ENCODE measurements at places on chromosomes 7 and 10. TPM values are rescaled to one million over a fixed set of nuclear protein-coding genes. Genes with fewer than 3 reads are reported as not detected.

DNA sequence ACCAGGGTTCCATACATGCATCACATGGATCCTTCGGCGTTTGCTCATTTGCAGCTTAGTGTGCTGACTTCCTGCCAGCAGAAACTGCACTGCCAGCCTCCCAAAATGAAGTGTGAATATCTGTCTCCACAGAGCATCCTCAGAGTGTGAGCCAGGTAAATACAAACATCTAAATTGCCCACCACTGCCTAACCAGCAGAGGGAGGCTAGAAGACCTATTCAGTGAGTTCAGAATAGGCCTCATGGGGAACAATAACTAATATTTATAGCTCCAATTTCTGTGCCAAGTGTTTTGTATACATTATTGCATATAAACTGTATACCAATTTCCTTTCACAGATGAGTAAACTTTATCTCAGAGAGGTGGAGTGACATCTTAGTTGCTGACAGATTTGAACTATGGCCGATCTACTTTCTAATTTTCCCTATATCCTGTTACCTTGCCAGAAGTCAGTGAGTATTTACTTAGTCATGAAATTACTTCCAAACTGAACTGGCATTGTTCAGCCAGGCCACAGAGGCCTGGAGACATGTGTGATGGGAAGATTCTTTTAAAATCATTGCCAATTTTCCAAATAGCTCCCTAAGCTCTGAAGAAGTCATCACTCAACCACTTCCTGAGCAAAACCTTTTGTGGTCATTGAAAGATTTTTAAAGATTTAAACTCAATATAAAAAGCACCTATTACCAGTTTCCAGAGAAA is 926.5 kb upstream of the GHITM start:
- peaks cover 10% of the 10 kb centered on the region for H3K4me1 ChIP-seq
- DNase-seq, result no peak
- no peak overlapping the region for H3K27ac ChIP-seq
- H3K4me3 ChIP-seq, result no peak overlapping the region

GRCh38 chr7:91280604-91281003 is 16.4 kb downstream of the FZD1 start:
- H3K4me1 ChIP-seq, result peaks cover 13% of the 10 kb centered on the region
- no peak for DNase-seq
- H3K36me3 ChIP-seq, result no peaks in the 10 kb centered on the region
- H3K27me3 ChIP-seq, result peaks cover 30% of the 10 kb centered on the region
- no peak overlapping the region for H3K27ac ChIP-seq

GRCh38 chr10:46075869-46076268 is 29.8 kb upstream of the MSMB start:
- H3K4me3 ChIP-seq, result no peak overlapping the region
- no peaks in the 10 kb centered on the region for H3K36me3 ChIP-seq
- H3K4me1 ChIP-seq, result no peaks in the 10 kb centered on the region
- DNase-seq, result no peak

- peaks cover 44% of the 10 kb centered on the region for H3K36me3 ChIP-seq
- H3K27ac ChIP-seq, result peak overlapping the region; percentile 44
- H3K27me3 ChIP-seq, result no peaks in the 10 kb centered on the region
- peak; percentile 55 for DNase-seq
- no peak overlapping the region for H3K4me3 ChIP-seq
Observed at GRCh38 chr7:151243408-151244195, 4.9 kb downstream of the SMARCD3 start.

DNA sequence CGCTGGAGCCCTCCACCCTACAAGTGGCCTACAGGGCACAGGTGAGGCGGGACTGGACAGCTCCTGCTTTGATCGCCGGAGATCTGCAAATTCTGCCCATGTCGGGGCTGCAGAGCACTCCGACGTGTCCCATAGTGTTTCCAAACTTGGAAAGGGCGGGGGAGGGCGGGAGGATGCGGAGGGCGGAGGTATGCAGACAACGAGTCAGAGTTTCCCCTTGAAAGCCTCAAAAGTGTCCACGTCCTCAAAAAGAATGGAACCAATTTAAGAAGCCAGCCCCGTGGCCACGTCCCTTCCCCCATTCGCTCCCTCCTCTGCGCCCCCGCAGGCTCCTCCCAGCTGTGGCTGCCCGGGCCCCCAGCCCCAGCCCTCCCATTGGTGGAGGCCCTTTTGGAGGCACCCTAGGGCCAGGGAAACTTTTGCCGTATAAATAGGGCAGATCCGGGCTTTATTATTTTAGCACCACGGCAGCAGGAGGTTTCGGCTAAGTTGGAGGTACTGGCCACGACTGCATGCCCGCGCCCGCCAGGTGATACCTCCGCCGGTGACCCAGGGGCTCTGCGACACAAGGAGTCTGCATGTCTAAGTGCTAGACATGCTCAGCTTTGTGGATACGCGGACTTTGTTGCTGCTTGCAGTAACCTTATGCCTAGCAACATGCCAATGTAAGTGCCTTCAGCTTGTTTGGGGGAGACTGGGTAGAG is at the start of gene COL1A2:
Gene COL1A2 (plus strand): TSS at position 459 of the 704 bp plus-strand sequence. CDS start 137 bp downstream, at position 596.
- H3K27ac ChIP-seq, result peak within 1 kb of the TSS; percentile 67
- peak; percentile 90 for DNase-seq
- peak within 1 kb of the TSS; percentile 72 for H3K4me3 ChIP-seq
- peaks cover 10% of the 10 kb centered on the region for H3K4me1 ChIP-seq

GRCh38 chr7:143892527-143893300 is 9.3 kb downstream of the TCAF1 start:
- H3K27ac ChIP-seq, result no peak overlapping the region
- DNase-seq, result peak; percentile 61
- no peaks in the 10 kb centered on the region for H3K4me1 ChIP-seq
- no peaks in the 10 kb centered on the region for H3K27me3 ChIP-seq
- peak overlapping the region; percentile 5 for H3K4me3 ChIP-seq

DNA sequence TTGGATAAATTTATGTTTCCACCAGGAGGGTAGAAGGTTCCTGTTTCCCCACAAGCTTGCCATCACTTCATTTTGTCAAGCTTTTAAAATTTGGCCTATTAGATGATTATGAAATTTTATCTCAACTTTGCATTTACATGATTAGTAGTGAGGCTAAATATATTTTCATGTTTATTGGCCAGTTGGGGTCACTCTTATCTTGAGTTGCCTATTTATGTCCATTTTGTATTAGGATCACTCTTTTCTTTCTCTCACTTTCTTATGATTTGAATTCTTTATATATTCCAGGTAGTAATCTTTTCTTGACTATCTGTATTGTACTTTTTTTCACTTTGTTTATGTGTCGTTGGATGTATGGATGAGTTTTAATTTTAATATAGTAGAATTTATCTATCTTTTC is 218.6 kb upstream of the SLC26A5 start:
- H3K4me1 ChIP-seq, result peaks cover 11% of the 10 kb centered on the region
- H3K36me3 ChIP-seq, result no peaks in the 10 kb centered on the region
- no peaks in the 10 kb centered on the region for H3K27me3 ChIP-seq
- no peak overlapping the region for H3K4me3 ChIP-seq
- no peak overlapping the region for H3K27ac ChIP-seq

DNA sequence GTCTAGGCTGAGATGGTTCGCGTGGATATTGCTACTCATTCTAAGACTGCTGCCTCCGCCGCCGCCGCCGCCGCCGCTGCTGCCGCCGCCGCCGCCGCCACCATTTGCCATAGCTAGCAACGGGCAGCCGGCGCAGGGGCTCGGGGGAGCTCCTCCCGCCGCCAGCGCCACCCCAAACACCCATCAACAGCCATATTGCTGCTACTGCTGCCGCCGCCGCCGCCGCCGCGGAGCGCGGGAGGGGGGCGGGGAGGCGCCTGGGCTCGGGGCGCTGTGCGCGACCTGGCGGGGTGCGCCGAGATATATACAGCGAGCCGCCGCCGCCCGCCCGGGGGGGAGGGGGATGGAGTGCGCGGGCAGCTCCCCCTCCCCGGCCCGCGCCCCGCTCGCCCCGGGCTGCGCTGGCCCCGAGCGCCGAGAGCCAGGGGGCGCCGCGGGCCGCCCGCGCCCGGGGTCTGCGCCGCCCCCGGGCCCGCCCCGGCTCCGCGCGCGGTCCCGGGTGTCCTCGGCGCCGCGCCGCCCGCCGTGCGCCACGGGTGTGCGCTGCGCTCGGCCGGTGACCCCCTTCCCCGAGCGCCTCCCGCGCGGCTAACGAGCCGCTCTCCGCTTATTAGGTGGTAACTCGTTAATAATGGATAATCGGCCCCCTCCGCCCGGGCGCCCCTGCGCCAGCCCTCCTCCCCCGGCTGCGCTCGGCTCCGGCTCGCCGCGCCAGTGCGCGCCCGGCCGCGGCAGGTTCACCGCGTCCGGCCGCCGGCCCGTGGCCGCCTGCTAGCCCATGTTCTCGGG is at the start of gene KCNMA1:
Gene KCNMA1 (minus strand): TSS at position 277 of the 789 bp plus-strand sequence.
- no peaks in the 10 kb centered on the region for H3K4me1 ChIP-seq
- peaks cover 84% of the 10 kb centered on the region for H3K27me3 ChIP-seq

Gene DENND10
- total RNA-seq, result 91.2 TPM

Gene PON1
- 0.48 TPM for total RNA-seq

DNA sequence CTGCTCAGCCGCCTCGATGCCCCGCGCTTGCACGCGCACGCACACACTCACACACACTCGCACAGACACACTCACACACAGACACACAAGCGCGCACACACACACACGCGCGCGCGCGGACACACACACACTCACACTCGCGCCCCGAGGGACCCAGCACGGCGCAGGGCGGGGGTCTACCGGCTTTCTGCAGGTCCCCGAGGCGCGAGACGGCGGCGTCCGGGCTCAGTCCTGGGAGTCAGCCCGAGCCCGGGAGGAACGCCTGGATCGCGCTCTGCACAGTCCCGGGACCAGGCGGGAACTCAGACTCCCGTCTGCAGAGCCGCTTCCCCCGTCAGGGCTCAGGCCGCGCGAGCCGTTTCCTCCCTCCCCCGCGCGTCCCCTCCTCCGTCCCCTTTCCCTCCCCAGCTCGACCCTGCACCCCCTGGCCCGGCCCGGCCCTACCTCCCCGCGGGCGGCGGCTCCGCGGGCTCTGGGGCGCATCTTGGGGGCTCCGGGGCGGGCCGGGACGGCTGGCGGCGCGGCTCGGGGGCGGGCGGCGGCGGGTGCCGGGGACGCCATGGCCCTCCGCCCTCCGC is 464 bp downstream of the DENND2A start:
- peak; percentile 78 for DNase-seq
- H3K27me3 ChIP-seq, result peaks cover 12% of the 10 kb centered on the region
- peak overlapping the region; percentile 86 for H3K4me3 ChIP-seq
- peaks cover 7% of the 10 kb centered on the region for H3K4me1 ChIP-seq
- no peaks in the 10 kb centered on the region for H3K36me3 ChIP-seq

Gene LAMB1
- 219 TPM for total RNA-seq

Gene ARHGEF35
- 9.5 TPM for total RNA-seq

- no peaks in the 10 kb centered on the region for H3K27me3 ChIP-seq
- H3K36me3 ChIP-seq, result peaks cover 61% of the 10 kb centered on the region
- peaks cover 42% of the 10 kb centered on the region for H3K4me1 ChIP-seq
- no peak for DNase-seq
- no peak overlapping the region for H3K27ac ChIP-seq
Observed at GRCh38 chr7:70701991-70702390, 430.0 kb upstream of the GALNT17 start.

DNA sequence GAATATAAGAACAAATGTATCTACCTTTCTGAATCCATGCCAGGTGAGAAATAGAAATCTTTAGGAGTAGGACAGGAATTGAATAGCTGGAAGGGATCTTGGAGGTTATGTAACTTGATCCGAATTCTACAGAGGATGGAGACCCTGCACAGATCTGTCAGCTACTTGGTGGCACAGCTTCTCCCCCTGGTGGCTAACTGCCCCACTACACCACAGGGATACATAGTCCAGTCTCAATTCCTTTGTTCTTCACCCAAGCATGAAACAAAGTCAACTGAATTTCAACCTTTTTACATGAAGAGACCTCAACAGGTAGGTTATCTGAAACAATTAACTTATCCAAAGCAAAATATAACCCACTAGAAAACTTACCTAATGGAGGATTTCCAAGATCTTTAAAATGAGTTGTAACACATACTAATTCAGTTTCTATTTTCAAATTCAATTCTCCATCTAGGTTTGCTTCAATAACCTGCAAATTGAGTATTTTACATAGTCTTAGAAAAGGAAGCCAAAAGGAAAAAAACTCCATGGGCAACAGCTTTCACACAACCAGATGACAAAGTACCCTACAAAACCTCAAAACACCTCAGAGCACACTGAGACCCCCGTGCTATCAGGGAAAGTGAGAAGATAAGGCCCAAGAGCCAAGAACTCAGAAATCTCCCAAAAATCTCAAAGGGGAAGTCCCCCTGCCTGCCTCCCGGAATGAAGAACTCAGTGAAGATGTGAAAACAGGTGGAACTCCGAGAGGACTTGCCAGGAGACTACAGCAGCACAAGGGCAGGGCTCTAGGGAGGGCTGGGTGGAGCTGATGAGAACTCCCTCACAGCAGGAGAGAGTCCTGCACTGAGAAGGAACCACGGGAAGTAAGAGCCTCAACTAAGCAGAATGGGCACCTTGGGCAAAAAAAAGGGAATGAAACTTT is 10.3 kb downstream of the HUS1 start:
- H3K4me1 ChIP-seq, result no peaks in the 10 kb centered on the region
- no peaks in the 10 kb centered on the region for H3K27me3 ChIP-seq
- no peak overlapping the region for H3K4me3 ChIP-seq
- H3K27ac ChIP-seq, result no peak overlapping the region

- DNase-seq, result no peak
- H3K4me3 ChIP-seq, result no peak overlapping the region
- no peaks in the 10 kb centered on the region for H3K4me1 ChIP-seq
- H3K36me3 ChIP-seq, result no peaks in the 10 kb centered on the region
- H3K27me3 ChIP-seq, result no peaks in the 10 kb centered on the region
Observed at GRCh38 chr7:34022626-34023025, 117.3 kb downstream of the BMPER start.

DNA sequence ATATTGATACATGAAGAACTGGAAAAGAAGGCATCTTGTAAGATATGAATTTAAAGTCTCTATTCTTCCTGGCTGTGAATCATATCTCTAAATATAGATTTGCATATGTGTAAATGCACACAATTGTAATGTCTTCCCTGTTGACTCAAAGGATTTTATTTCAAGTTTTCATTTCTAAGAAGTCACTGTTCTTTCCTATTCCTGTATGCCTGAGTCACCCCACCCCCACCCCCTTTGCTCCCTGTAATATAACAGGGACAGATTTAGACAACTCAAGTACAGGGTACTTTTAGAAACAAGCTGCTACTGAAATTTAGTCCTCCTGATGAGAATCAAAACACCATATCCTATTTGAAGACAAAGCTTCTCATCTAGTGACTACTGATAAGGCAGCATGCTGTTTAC is 43.0 kb upstream of the HECTD2 start:
- no peak overlapping the region for H3K27ac ChIP-seq
- DNase-seq, result no peak
- no peak overlapping the region for H3K4me3 ChIP-seq
- no peaks in the 10 kb centered on the region for H3K27me3 ChIP-seq

Gene SHLD2
- total RNA-seq, result 34.9 TPM

Gene LIPN
- not detected for total RNA-seq

DNA sequence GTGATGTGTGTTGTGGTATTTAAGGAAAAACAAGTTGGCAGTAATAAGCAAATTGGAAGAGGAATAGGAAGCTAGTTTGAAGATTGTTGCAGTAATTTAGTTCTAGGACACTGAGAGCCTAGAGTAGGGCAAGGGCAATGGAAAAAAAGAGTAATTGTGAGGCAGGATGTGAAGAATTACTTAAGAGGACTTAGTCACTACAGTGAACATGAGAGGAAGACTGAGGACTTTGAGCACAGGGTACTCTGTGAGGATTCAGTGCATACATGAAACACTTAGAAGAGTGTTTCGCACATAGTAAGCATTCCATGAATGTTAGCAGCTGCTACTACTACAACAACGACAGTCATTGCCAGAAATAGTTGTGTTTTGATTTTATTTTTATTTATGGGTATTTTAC is 30.9 kb upstream of the DKK1 start:
- no peaks in the 10 kb centered on the region for H3K4me1 ChIP-seq
- no peaks in the 10 kb centered on the region for H3K36me3 ChIP-seq
- no peak overlapping the region for H3K27ac ChIP-seq
- no peak overlapping the region for H3K4me3 ChIP-seq
- DNase-seq, result no peak
- no peaks in the 10 kb centered on the region for H3K27me3 ChIP-seq

GRCh38 chr10:127919418-127920271 is 12.7 kb downstream of the PTPRE start:
- H3K36me3 ChIP-seq, result no peaks in the 10 kb centered on the region
- DNase-seq, result peak; percentile 70
- H3K27ac ChIP-seq, result no peak overlapping the region
